ENCODE measurements at places on chromosomes 2 and 18.

- DNase-seq = no peak
Measured at GRCh38 chr2:170177950-170178781, at the start of gene MYO3B. TSS of gene MYO3B (plus strand) at chr2:170178147. CDS start at chr2:170178288, 141 bp downstream.

- DNase-seq = no peak
Measured at GRCh38 chr2:236236559-236237452, 27.4 kb downstream of the ASB18 start.

DNA sequence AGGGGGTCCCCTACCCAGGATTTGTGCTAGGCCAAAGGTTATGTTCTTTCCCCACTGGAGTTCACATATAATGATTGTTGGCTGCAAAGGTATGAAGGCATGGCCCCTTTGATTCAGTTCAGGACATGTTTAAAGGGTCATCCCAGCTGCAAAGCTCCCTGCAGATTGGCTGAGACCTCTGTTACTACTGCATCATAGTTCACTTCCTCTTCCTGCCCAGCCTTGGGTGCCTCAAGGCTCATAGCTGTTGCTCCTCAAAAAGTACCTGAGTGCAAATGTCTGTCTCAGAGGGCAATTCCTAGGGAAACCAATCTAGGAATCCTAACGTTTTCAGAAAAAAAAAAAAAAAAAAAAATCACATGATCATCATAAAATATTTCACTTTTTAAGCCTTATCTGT is 125.1 kb downstream of the ATL2 start:
- DNase-seq = no peak

DNA sequence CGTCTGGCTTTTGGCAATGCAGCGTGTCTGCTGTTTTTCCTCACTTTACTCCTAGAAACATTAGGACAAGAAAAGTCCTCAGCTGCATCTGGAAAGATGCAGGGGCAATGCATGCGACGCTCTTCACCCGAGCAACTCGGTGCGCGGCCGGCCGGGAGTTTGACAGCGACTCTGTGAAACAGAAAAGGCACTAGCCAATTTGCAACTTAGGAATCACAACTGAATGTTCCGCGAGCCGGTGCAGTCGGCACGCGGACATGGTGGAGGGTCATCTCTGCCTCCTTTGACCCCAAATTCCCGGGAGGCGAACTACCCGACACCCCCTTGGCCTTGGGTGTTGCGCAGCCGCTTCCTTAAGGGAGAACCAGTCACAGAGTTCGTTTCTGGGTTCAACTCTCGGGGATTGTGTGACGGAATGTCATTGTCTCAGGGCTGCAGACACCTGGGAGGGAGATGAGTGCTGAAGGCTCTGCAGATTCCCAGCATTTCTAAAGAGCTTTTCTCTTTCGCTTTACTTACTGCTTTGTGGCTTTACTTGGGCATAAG is 9.8 kb downstream of the NR4A2 start:
- no peak for DNase-seq

DNA sequence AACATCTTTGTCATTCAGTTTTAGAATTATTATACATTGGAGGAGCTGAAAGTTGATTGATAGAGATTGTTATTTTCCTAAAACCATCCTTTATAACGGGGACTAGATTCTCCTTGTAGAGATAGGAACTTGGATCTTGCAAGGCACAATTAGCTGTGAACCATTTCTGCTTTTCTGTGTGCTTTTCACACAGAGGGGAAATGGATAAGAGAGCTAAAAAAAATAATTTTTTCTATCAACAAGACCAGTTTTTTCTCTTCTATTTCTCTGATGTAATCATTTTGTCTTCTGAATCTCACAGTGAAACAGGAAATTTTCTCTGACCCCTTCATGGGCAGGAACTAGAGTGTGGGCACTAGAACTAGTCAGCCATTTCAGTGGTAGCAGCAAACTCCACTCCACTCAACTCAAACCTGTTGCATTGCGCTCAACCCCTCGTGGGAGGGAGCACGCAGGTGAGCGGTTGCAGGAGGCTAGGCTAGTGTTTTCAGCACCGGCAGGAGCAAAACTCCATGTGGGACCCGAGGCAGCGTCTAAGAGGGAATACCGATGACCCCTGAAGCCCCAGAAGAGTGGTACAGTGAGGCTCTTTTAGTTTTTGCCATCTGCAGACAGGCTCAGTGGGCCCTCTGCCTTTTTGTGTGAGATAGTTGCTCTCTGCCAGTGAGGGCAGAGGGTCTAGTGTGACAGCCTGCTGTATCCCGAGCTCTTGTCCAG is 24.0 kb upstream of the SLC39A10 start:
- DNase-seq = no peak

DNA sequence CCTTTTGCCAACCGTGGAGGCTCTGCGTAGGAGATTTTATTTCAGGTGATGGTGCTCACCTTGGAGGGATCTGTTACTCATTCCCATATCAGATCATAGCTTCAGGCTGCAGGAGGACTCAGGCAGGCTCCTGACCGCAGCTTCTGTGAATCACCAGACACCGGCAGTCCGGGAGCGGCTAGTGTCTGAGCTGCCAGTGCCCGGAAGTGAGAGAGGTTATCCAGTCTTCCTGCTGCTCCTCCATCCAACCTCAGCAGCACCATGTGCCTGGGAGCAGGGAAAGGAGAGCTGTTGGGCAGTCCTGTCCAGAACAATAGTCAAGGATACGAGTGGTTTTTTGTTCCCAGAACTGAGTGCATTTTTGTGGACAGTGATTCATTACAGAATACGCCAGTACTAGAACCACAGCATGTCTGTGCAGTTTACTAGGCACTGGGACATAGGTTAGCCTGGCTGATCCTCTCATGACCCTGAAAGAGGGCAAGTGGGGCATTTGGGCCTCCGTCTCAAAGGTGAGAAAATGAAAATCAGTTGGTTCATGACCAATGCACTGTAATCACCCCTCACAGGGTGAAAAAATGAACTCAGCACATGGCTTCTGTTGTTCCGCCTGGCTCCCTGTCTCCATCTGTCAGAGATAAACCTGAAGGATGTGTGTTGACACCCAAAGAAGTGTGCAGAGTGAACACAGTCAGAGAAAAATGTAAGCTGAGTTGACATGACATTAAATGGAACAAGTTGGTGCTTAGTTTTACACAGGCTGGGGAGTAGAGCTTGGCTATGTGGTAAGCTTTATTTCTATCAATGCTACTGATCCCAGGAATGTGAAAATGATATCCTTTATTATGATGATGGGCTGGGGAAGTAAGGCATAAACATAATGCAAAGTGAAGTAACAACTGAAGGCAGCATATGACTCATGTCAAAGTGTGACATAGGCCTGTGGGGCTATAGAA is 12.2 kb downstream of the FHOD3 start:
- DNase-seq = no peak

DNA sequence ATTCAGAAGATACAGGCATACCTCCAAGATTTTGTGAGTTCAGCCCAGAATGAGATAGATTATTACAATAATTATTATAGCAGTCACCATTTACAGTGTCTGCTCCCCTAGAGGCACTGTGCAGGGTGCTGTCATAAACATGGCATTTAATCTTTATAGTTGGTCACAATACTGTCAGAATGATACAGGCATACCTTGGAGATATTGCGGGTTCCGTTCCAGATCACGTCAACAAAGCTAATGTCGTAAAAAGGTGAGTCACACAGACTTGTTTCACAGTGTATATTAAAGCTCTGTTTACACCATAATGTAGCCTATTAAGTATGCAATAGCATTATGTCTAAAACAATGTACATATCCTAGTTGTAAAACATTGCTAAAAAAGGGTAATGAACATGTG is 45.6 kb downstream of the ZRANB3 start:
- no peak for DNase-seq

DNA sequence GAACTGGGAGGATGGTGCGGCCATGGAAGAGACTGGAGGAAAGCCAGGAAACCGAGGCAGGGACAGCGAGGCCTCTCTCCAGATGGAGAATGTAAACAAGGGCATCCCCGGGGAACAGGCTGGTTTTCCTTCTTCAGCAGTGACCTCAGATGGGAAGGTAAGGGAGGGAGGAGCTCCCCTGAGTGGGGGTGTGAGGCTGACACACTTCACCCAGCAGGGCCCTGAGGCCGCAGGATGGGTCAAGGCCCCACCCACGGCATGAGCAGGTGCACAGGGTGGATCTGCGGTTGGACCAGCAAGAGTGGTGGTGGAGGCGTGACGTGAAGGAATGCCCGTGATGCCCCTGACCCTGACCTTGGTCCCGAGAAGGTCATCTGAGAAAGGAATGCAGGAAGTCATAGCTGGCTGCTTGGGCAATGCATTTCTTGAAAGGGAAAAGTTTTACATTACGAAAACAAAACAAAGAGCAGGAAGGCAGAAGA is 48.1 kb downstream of the ADCY3 start:
- DNase-seq = no peak

DNA sequence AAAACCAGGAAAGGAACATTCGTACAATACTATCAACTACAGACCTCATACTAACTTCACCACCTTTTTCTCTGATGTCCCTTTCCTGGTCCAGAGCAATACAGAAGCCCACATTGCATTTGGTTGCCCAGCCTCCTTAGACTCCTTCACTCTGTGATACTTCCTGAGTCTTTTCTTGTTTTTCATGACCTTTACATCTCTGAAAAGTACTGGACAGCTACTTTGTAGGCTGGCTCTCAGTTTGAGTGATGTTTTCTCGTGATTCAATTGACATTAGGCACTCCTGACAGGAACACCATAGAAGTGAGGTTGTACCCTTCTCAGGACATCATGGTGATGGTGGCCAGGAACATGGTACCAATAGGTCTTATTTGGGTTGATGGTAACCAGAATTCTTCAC is 185.9 kb upstream of the SLC39A10 start:
- no peak for DNase-seq

- no peak for DNase-seq
Measured at GRCh38 chr2:177244244-177244771, 20.2 kb downstream of the NFE2L2 start.

- DNase-seq = no peak
Measured at GRCh38 chr2:135050132-135050531, 2.0 kb upstream of the RAB3GAP1 start.

GRCh38 chr2:174844295-174844708 is 80.0 kb upstream of the CHRNA1 start:
- DNase-seq = no peak

- DNase-seq = no peak
Measured at GRCh38 chr2:3672861-3673678, 15.1 kb downstream of the ALLC start.

DNA sequence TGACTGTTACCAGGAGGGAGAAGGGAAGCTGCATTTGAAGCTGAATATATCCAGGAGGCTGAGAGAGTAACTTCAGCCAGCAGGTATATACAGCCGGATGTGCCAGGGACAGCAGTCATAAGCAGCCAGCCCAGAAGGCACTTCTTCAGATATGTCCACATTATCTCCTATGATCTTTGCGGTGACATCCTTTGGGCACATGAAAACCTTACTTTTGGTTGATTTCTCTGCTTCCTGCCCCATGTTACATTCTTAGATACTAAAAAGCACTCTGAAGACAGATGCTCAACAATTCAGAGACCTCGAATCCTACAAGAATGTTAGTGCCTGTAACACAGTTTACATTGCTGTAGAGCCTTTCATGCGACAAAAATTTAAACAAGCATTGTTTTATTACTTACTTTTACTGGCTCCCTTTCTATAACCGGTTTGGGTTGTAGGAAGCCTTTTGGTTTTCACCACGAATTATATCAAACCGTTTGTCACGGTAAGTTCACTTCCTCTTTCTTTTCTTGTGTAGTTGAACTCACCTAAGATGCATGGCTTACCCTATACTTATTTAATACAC is 50.3 kb upstream of the TLK1 start:
- DNase-seq = peak; percentile 52

GRCh38 chr2:132609101-132609890 is 60.7 kb downstream of the LYPD1 start:
- DNase-seq = no peak

GRCh38 chr18:59238385-59238784 is 18.4 kb downstream of the GRP start:
- DNase-seq = no peak

DNA sequence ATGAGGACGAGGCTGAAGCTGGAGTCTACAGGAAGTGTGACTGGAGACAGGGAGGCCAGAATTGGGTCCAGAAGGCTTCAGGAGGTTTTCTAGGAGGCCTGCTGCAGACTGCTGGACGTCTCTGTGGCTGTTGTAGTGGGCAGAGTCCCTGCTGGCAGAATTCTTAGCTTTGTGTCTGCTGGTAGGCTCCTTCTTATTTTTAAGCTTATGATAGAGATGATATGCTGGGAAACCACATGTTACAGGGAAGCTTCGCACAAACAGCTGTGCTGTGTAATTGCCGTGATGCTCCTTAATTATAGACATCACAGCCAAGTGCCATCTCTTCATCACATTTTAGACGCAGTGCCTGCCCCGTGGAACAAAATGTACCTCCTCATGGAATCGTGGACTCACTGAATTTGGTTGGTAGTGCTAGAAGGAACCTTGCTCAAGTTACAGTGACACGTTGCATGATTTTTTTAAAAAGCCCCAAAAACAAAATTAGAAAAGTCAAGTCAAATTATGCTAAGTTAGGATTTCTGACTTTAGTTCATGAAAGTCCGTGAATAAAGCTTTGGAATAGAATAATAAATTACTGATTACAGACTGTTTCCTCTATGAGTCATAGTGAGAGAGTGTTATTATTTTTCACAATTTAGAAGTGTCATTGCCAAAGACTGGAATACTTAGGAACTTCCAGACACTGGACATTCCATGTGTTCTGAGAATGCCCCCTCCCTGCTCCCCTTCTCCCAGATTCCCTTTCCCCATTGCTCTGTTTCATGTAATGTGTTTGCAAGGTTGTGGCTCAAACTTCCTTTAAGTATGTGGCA is 144.1 kb downstream of the FHOD3 start:
- DNase-seq = no peak

DNA sequence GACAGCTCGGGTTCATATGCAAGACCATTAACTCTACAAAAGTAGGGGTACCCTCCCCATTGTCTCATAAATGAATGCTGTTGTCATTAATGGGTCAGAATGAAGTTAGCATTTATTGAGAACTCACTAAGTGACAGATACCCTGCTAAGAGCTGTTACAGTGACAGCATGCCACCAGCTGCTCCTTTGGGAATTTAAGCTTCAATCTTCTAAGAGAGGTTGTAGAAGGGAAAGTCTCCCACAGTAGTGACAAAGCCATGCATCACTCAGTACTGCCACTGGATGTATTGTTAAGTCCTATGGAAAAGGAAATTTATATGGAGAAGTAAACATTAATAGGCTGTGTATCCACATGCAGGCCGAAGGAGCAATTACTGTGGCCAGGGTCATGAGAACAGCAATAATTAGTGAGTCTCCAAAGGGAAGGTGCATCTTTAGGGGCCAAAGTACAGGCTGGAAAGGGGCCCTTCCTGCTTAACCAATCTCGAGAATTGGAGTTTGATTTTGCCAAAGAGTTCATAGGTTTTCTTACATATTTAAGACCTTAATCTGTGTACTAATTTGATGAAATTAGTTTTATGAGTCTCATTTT is 64.5 kb upstream of the FAM124B start:
- DNase-seq = no peak

GRCh38 chr2:190860985-190861680 is 19.5 kb upstream of the GLS start:
- DNase-seq = no peak
